ENCODE measurements at places on chromosomes 16 and 17. TPM values are rescaled to one million over a fixed set of nuclear protein-coding genes. Genes with fewer than 3 reads are reported as not detected.

Gene MYO1C
- 64.4 TPM for total RNA-seq

Gene SLC25A39
- 68.0 TPM for total RNA-seq

Gene EVPLL
- total RNA-seq, result 0.49 TPM

Gene TMEM220
- total RNA-seq, result 2.6 TPM

Gene ASGR1
- 3.7 TPM for total RNA-seq

Gene CCDC78
- total RNA-seq, result 0.20 TPM

Gene DPEP1
- 2.4 TPM for total RNA-seq

Gene TM4SF5
- total RNA-seq, result not detected

Gene TMEM106A
- 5.0 TPM for total RNA-seq

Gene CBLN1
- 0.30 TPM for total RNA-seq

Gene ZNF385C
- 1.3 TPM for total RNA-seq

Gene ESRP2
- 22.9 TPM for total RNA-seq

Gene FAM20A
- total RNA-seq, result 4.7 TPM

Gene COL1A1
- total RNA-seq, result 5,022 TPM

Gene CD300LG
- 2.5 TPM for total RNA-seq

Gene SPATA22
- 0.39 TPM for total RNA-seq

Gene KRTAP16-1
- 4.5 TPM for total RNA-seq

Gene KCNAB3
- 2.2 TPM for total RNA-seq

Gene SMIM36
- total RNA-seq, result not detected

Gene TPSD1
- 1.3 TPM for total RNA-seq

All from skin of body (tissue), 3 donors.